NCI-H1930 (cell line): ENCODE measurements at places on chromosomes 13 and 19.

- DNase-seq, result no peak
These were observed 123.8 kb downstream of the STK24 start for GRCh38 chr13:98452851-98453843.

- no peak for DNase-seq
These were observed 7.8 kb upstream of the NTN5 start for GRCh38 chr19:48680436-48681126.

- DNase-seq, result no peak
These were observed 330.4 kb upstream of the NBEA start for GRCh38 chr13:34611671-34612070.

DNA sequence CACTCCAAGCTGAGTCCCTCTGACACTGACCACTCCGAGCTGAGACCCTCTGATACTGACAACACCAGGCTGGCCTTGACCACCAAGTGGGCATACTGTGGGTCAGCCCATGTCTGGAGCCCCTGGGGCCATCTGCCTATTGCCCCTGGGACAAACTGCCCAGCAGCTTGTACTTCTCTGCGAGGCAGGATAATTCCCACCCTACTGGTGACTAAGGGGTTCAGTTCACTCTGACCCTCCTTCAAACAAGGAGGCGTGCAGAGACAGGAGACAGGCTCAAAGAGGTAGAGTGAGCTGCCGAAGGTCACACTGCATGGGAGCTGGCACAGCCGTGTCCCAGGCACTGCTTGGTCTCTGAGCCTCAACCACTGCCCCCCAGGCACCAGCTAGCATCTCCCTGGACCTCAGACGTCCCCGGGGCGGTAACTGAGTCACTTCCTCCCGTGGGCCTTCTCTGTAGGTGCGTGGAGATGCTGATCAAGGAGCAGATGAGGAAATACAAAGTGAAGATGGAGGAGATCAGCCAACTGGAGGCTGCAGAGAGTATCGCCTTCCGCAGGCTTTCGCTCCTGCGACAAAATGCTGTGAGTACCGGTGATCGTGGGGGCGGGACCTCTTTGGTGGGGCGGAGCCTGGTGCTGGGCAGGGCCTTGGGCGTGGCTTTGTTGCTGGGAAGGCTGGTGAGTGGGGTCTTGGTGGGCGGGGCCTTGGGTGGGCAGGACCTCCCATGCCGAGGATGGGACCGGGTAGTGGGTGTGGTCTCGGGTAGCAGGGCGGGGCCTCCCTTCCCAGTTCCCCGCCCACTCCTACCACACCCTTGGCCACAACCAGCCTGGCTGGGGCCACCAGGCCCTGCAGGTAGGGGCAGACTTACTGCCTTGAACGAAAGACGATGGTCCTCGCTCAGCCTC lies 5.8 kb upstream of the USE1 start:
- DNase-seq, result no peak

- DNase-seq, result no peak
These were observed 42.9 kb downstream of the LRCH1 start for GRCh38 chr13:46595885-46596275.

DNA sequence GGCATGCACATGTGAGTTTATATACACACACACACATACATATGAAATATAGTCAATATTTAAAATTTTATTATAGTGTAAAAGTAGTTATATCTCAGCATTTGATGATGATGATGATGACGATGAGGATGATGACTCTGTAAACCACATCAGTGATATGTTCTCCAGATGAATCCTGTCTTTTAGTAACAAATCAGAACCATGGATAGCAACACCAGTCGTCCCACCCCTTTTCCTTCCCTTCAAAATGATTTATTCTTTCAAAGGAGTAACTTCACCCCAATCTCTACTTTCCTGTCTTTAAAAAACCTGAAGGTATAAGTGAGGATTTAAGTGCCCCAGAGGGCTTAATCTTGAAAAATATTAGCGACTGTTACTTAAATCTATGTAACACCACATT lies 74.1 kb downstream of the DCLK1 start:
- no peak for DNase-seq

GRCh38 chr19:48989701-48990291 lies 3.3 kb downstream of the GYS1 start:
- DNase-seq, result no peak

DNA sequence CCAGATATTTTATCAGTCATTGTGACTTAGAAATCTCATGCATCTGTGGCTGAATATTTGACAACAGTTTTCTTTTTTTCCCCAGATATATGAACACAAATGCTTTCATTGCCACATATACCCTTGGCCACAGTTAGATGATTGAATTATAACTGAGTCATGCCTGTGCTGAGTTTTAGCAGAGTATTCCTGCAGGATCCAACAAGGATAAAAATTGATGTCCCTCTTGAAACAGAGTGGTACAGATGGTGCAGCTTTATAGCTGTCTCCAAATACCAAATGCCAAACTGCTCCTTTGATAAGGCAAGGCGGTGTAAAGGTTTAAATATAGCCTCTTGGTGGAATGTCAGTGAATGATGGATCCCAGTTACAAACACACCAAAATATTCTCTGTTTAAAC lies 428.5 kb downstream of the GPC6 start:
- no peak for DNase-seq

DNA sequence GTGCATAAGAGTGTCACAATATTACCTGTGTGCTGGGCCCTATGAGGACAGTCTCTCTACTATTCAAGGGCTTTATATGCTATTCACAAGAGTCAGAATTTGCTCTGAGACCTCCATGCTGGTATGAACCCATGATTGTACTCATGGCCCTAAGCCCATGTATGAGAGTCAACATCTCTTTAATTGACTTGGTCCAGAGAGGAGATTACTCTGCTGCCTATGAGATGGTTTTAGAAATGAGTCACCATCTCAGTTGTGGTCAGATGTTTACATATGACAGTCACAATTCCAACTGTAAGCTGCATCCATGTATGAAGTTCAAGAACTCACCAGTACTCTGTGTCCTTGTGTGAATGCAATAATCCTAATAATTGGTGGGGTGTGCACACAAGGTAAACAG lies 19.9 kb upstream of the ZNF208 start:
- DNase-seq, result no peak

DNA sequence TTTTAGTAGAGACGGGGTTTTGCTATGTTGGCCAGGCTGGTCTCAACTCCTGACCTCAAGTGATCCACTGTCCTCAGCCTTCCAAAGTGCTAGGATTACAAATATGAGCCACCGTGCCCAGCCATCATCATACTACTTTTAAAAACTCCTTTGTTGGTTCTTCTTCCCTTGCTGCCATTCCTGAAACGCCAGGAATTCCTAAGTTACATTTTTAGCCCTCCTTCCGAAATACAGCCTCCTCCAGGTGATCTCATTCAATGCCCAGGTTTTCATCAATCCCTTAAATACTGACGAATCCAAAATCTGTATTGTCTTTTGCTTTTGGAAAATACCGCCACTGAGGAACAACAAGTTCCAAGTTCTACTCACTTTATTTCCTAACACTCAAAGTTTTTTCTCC lies 25.3 kb upstream of the EBPL start:
- no peak for DNase-seq

DNA sequence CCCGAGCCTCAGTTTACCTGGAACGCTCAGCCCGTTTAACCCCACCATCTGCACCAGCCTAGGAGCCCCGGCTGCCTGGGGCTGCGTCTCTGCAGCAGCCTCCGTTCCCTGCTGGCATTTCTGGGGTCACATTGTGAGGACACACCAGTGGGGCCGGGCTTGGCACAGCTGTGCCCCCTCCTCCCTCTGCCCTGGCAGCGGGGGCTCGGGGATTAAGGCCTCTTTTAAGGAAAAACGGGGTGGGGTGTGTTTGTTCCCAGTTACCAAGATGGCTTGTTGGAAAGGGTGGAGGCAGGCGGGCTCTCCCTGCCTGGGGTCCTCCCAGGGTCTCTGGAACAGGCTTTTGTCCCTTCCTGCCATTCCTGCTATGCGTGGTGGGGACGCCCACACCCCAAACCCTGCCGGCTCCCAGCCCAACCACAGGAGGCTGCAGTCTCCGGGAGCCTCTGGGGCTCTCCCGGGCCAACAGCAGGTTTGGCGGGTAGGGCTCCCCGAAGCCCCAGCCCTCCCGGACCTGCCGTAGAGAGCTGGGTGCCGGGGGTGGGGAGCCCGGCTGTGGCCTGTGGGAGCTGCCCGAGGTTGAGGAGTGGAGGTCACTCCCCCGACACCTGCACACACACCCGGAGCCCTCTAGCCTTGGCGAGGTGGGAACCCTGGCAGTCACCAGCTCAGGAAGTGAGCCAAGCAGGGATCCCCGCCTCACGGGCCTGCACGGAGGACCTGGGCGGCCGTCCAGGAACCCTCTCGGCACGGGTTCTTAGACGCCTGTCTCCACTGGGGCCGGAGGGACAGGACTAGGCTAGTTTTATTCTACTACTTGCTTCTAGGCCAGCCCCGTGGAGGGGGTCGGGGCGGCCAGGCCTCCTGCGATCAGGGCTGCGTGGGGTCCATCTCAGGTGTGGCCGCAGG lies 36.9 kb downstream of the GADD45B start:
- DNase-seq, result no peak

DNA sequence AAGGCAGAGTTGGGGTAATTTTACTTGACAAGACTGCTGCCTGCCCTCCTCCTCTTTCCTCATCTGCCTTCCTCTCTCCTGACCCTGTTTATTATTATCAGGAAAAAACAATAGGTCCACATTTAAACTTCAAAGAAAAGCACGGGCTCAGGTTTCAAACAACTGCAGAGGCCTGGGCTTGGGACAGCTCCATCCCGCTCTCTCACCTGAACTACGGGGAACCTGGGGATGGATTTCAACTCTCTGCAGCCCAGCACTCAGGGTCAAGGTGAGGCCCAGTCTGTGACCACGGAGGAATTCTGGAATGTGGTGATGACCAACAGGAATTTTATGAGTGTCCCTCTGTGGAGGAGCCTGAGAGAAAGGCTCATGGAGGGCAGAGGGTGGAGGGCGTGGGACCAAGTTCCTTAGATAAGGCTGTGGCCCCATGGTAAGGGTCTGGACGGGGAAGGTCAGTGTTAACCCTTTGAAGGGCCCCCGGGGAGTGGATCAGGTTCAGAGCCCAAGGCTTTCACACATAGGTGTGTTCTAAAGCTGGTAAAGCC lies 220.8 kb upstream of the MAB21L1 start:
- no peak for DNase-seq

GRCh38 chr13:21326155-21327031 lies 132.7 kb downstream of the ZDHHC20 start:
- no peak for DNase-seq

GRCh38 chr13:93262729-93263345 lies 36.2 kb downstream of the GPC6 start:
- DNase-seq, result no peak

GRCh38 chr19:4722671-4723594 lies 709 bp downstream of the DPP9 start:
- DNase-seq, result no peak

GRCh38 chr19:2253106-2254063 lies 2.8 kb downstream of the JSRP1 start:
- DNase-seq, result no peak
